Cerebellum (tissue), 4 donors: ENCODE measurements at places on chromosomes 1 and 21. TPM values are rescaled to one million over a fixed set of nuclear protein-coding genes. Genes with fewer than 3 reads are reported as not detected.
A peak's percentile ranks its signal among the peaks of the same experiment; 100 is the strongest.

- DNase-seq = no peak
Observed at GRCh38 chr1:238624776-238625175, 734.1 kb upstream of the ZP4 start.

Gene RGS21
- not detected for total RNA-seq

DNA sequence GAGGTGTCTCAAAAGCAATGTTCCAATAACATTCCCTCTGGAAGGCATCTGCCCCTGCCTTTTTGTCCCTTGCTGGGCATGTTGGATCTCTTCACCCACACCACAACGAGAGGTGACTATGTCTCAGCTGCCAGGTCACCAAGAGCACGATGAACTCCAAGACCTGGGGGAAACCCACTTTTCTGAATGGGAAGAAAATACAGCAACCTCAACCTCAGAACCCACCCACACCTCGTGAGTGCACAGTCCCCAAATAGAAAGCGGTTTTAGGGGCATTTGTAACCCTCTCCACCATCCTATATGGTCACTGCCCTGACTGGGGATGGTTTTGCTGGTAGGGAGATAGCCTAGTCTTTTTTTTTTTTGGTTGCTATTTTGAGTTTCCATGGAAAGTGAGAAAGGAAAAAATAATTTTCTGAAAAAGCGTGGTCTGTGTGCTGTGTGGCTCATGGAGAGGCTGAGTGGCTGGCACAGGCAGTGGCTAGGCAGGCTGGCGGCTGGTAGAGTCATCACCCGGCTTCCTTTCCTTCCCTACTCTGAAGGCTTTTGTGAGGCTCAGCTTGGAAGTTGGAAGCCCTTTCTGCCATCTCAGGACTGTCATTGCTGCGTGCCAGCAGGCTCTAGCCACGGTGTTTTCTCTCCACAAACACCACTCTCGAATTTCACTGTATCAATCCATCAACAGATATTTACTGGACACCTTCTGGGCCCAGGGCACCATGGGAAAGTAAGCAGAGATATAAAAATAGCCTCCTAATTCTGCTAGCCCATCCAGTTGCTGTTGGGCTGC, 15.8 kb downstream of the TSPAN2 start:
- no peak for DNase-seq

DNA sequence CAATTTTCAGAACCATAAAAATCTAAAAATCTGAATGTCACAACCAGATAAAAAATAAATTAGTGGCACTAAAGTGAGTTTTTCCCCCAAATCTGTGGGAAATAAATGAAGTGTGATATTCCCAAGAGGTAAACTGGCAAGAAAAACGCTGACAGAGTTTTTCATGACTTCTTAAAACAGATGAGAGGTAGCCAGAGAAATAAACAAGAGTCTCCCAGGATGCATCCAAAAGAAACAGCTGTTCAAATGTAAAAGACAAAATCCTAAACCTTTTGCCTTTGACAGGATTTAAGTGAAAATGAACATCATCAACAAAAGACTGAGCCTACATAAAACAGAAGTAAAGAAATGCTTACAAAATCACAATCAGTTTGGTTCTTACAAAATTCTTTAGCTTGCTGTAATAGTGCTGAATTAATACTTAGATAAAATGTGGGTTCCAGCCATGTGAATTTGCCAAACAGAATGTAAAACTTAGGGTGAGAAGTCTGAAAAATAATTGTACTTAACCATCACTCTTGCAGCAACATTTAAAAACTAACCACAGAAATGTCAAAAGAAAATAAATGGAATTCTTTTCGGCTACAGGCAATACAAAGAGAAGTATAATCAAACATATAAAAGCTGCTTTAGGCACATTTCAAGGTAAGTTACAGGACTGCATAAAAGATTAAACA, 133.6 kb downstream of the EIF4G3 start:
- DNase-seq = no peak

Gene MX1
- total RNA-seq = 8.2 TPM

GRCh38 chr1:199174336-199174735, 535.5 kb downstream of the PTPRC start:
- no peak for DNase-seq

Gene PDC
- not detected for total RNA-seq

- DNase-seq = no peak
Observed at GRCh38 chr1:106780066-106780465, 276.4 kb upstream of the PRMT6 start.

DNA sequence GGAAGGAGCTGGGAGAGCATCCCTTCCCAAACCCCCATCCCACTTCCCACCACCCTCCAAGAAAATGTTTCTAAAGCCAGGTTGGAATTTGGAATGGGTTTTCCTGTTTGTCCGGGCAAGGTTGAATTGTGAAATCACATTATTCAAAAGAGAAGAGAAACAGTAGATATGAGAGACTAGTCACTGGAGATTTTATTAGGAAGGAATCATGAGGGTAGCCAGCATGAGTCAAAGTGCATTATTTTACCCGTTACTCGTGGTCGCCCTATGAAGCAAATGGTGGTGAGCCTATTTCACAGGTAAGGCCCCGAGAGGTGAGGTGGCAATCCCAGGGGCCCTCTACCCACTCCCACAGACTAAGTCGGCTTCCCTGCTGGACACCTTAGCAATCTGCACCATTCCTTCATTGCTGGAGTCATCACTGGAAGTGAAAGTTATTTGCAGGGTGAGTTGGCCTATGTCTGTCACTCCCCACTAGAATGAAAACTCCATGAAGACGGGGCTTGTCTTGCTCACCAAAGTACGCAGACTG, 52.8 kb downstream of the TOMM20 start:
- no peak for DNase-seq

Gene UTS2
- not detected for total RNA-seq

DNA sequence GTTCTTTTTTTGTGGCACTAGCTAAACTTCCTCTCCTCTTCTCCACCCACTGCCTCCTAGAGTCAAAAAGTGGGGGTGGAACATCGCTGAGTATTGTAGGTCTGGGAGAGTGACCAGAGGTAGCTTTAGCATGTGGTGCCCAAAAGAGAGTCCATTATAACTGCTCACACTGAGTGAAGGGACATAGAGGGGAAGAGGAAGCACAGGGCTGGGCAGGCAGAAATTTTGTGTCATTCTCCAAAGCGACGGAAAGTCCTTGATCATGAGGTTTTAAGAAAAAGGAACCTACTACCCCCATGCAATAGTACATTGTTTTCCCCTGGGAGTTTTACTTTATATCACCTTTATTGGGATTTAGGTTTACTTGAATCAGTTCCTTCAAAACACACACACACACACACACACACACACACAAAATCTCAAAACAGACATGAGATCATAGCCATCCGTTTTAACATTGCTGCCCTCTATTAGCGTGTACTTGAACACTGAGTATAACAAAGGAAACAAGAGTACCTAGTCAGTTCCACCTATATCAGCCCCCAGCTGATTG, 4.1 kb downstream of the CD84 start:
- no peak for DNase-seq

Gene ASCL5
- total RNA-seq = not detected

DNA sequence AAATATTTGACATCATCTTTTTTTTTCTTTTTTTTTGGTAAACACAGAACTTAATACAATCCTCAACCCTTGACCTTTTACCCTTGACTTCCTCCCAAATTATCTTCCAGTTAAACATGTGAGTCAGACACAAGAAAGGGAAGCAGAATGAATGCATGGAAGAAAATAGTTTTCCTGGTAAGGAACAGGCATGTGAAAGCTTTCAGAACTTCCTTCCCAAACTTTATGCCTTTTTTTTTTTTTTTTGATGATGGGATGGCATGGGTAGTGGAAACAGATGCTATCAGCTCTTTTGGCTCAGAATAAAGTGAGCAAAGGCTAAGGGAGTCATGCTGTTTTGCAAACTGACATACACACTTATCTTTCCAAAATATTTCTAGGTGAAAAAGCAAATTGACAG, 1079.1 kb downstream of the TTLL7 start:
- no peak for DNase-seq

- DNase-seq = no peak
Observed at GRCh38 chr1:54583871-54584270, 35.8 kb downstream of the ACOT11 start.

- peak; percentile 70 for DNase-seq
Observed at GRCh38 chr1:44636083-44636687, 38.1 kb downstream of the TMEM53 start.

Gene ATP1A4
- 0.64 TPM for total RNA-seq

DNA sequence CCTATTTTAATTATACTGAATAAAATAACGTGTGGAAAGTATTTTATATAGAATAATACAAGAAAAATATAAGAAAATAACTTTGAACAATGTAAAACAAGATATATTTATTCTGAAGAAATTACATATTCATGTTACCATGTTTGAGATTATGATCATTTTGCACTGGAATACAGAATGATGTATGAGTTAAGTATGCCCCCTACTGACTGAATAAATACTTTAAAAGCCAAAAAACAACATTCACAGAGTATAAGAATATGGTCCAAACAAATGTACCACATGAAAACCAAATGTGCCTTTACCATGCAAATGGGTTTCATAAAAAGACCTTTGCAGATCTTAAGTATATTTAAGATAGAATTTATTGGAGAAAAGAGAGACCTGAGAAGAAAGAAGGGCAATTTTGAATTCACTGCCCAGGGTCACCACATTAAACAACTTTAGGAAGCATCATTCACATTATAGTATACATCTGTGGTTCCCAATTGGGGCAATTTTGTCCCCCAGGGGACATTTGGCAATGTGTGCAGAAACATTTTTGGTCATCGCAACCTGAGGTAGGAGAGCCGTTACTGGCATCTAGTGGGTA, 136.6 kb upstream of the GFI1 start:
- DNase-seq = peak; percentile 5

DNA sequence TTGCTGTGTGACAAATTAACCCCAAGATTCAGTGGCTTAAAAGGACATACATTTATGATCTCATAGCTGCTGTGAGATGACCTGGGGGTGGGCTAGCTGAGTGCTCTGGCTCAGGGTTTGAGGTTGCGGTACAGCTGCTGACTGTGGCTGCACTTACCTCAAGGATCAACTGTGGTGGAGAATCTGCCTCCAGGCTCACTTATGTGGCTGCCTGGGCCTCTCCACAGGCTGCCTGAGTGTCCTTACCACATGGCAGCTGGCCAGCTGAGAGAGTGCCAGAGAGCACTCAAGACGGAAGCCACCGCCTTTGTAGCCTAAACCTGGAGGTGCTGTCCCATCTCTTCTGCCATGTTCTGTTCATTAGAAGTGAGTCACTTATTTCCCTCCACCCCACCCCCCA, 5.7 kb downstream of the LRRC71 start:
- no peak for DNase-seq

Gene OLFML2B
- 3.9 TPM for total RNA-seq

DNA sequence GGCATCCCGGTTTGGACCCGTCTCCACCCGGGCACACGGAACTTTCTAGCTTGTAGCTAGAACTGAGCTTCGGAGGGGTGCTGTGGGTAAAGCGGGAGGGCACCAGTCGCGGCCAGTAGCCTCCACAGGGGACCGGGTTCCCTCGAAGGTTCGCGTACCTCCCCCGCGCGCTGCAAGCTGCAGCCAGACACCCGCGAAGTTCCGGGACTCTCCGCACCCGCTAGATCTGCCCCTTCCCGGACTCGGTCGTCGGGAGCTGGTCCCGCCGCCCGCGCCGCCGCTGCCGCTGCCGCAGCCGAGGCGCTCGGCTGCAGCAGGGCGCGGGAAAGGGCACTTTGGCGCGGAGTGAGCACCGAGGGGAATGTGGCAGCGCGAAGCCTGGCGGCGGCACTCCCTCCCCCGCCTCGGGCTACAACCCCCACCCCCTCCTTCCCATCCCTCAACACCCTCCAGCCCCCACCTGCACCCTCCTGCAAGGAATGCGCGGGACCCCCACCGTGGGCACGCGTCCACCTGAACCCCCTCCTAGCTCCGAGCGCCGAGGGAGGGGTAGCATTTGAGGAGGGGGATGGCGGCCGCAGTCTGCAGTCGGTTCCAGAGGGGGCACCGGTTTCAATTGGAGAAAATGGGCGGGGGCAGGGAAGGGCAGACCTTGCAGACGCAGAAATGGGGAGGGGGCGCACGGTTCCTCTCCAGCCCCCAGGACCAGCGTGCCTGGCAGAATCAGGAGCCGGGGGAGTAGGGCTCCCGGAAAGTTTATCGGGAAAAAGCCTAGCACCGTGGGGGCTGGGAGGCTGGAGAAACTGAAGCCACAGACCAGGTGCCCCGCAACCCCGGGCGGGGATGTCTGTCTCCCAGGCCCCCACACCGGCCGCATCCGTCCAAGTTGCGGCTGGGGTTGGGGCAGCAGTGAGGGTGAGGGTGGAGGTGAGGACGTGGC, 968 bp downstream of the CSMD2 start:
- no peak for DNase-seq

- no peak for DNase-seq
Observed at GRCh38 chr1:77664939-77665516, 17.4 kb downstream of the ZZZ3 start.

DNA sequence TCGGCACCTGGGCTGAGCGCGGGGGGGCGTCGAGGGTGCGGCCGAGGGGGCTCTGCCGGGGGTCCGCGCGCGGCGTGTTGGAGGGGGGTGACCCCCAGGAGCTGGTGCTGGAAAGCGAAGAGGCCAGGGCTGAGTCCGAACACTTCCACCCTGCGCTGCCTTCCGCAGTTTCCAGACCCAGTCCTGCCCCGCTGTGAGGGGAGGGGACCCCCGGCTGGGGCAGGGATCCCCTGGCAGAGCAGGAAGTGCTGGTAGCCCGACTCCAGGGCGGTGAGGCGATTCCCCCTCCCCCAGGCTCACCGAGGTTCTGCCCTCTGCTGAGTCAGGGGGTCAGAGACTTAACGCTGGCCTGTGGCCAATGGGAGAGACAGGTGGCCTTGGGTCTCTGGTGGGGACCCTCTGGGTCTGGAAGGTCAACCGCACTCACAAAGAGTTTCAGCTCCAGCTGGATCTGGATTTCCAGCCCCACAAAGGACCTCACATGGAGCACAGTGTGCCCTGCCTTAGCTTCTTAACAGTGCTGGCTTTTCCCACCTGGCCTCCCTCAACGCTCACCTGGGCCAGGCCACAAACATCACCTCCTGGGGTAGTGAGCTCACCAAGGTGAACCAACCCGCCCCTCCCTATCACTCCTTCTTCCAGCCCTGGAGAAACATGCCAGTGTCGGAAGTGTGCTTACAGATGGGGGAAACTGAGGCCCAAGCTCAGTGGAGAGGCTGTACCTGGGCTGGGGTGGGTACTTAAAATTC, 39.8 kb upstream of the SYNC start:
- no peak for DNase-seq

Gene DPT
- 0.27 TPM for total RNA-seq

- no peak for DNase-seq
Observed at GRCh38 chr1:24846671-24847070, 83.4 kb downstream of the RUNX3 start.

Gene FCER1G
- 3.8 TPM for total RNA-seq

Gene AZIN2
- 8.7 TPM for total RNA-seq

Gene NBPF14
- 17.8 TPM for total RNA-seq

GRCh38 chr1:21238141-21238800, 52.0 kb downstream of the ECE1 start:
- no peak for DNase-seq

Gene PPFIA4
- 47.6 TPM for total RNA-seq

GRCh38 chr1:170568197-170568596, 36.2 kb downstream of the GORAB start:
- DNase-seq = no peak

- no peak for DNase-seq
Observed at GRCh38 chr1:237953238-237953637, 62.5 kb upstream of the ZP4 start.
